Body of pancreas (tissue), 4 donors: ENCODE measurements at places on chromosomes 3 and 15. TPM values are rescaled to one million over a fixed set of nuclear protein-coding genes. Genes with fewer than 3 reads are reported as not detected.

Gene GPR149
- total RNA-seq = not detected

Gene MRAS
- total RNA-seq = 9.9 TPM

Gene DUOXA2
- total RNA-seq = not detected

Gene PIF1
- total RNA-seq = not detected

Gene LTF
- total RNA-seq = 8.9 TPM

Gene GOLGA6B
- total RNA-seq = not detected

Gene CDHR4
- total RNA-seq = not detected

Gene PRSS50
- 2.6 TPM for total RNA-seq

Gene CYP1A2
- not detected for total RNA-seq

DNA sequence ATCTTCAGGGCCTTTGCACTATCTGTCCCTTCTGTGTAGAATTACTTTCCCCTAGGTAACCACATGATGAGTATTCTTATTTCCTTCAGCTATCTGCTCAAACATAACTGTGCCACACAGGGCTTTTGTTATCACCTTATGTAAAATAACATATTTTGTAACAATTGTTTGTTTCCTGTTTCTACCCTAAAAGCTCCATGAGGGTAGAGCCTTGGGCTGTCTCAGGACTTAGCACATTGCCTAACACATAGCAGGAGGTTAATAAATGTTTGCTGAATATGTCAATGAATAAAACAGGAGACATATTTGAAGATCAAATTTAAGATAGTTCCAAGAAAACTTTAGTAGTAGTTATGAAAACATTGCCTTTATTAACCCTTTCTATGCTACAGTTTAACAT, 14.7 kb downstream of the VGLL3 start:
- no peaks in the 10 kb centered on the region for H3K36me3 ChIP-seq
- no peaks in the 10 kb centered on the region for H3K27me3 ChIP-seq
- no peak overlapping the region for H3K27ac ChIP-seq

DNA sequence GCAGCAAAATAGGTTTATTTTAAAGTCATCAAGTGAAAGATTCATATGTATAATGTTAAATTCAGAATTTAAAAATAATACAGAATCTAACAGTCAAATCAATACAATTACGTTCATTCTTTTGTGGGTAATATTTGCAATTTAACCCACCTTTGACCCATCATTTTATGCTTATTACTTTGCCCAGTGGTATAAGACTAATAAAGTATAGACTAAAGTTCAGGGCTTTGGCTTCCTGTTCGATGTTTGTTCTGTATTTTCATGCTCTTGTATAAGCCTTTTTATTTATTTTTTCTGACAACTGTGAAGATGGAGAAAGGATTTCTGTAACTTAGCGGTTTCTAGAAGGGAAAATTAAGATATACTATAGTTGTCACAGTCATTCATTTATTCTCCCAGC, 44.3 kb upstream of the EIF3J start:
- DNase-seq = no peak
- no peaks in the 10 kb centered on the region for H3K27me3 ChIP-seq
- peaks cover 4% of the 10 kb centered on the region for H3K36me3 ChIP-seq
- no peaks in the 10 kb centered on the region for H3K4me1 ChIP-seq
- H3K4me3 ChIP-seq = no peak overlapping the region

GRCh38 chr3:2180634-2181033, 82.0 kb downstream of the CNTN4 start:
- DNase-seq = no peak
- no peak overlapping the region for H3K4me3 ChIP-seq
- H3K4me1 ChIP-seq = no peaks in the 10 kb centered on the region
- no peak overlapping the region for H3K27ac ChIP-seq

GRCh38 chr15:48371961-48372360, 40.7 kb downstream of the DUT start:
- DNase-seq = no peak
- no peaks in the 10 kb centered on the region for H3K36me3 ChIP-seq
- no peak overlapping the region for H3K27ac ChIP-seq
- no peak overlapping the region for H3K4me3 ChIP-seq
- H3K4me1 ChIP-seq = no peaks in the 10 kb centered on the region

GRCh38 chr3:127684871-127685707, 12.3 kb downstream of the ABTB1 start:
- H3K27ac ChIP-seq = no peak overlapping the region
- H3K27me3 ChIP-seq = no peaks in the 10 kb centered on the region
- no peaks in the 10 kb centered on the region for H3K4me1 ChIP-seq
- no peak overlapping the region for H3K4me3 ChIP-seq

DNA sequence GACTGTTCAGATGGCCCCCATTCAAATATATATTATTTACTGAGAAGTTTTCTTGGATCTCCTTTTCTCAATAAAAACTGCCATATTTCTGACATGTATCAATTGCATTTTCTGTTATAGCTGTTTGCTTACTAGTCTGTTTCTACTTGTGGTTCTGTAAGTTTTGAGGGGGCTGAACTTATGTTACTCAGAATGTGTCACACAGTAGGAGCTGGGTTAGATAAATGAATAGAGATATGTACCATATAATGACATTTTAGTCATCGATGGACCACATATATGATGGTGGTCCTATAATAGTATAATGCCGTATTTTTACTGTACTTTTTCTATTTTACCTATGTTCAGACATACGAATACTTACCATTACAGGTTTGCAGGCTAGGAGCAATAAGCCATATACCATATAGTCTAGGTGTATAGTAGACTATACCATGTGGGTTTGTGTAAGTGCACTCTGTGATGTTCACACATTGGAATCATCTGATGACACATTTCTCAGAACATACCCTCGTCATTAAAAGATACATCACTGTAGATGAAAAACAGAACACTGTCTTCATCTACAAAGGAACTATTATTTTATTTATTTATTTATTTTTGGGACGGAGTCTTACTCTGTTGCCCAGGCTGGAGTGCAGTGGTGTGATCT, 22.3 kb downstream of the PPP4R2 start:
- DNase-seq = no peak
- no peaks in the 10 kb centered on the region for H3K36me3 ChIP-seq
- no peaks in the 10 kb centered on the region for H3K27me3 ChIP-seq
- H3K4me3 ChIP-seq = no peak overlapping the region
- peaks cover 24% of the 10 kb centered on the region for H3K4me1 ChIP-seq
- H3K27ac ChIP-seq = no peak overlapping the region

- peaks cover 39% of the 10 kb centered on the region for H3K4me1 ChIP-seq
- peak overlapping the region; percentile 88 for H3K27ac ChIP-seq
- H3K27me3 ChIP-seq = no peaks in the 10 kb centered on the region
Measured at GRCh38 chr3:197750858-197751737, 1.4 kb downstream of the FYTTD1 start.

- H3K36me3 ChIP-seq = no peaks in the 10 kb centered on the region
- H3K27ac ChIP-seq = no peak overlapping the region
- H3K4me3 ChIP-seq = no peak overlapping the region
- no peaks in the 10 kb centered on the region for H3K27me3 ChIP-seq
- DNase-seq = no peak
- no peaks in the 10 kb centered on the region for H3K4me1 ChIP-seq
Measured at GRCh38 chr3:40805456-40805855, 280.7 kb downstream of the ZNF621 start.

DNA sequence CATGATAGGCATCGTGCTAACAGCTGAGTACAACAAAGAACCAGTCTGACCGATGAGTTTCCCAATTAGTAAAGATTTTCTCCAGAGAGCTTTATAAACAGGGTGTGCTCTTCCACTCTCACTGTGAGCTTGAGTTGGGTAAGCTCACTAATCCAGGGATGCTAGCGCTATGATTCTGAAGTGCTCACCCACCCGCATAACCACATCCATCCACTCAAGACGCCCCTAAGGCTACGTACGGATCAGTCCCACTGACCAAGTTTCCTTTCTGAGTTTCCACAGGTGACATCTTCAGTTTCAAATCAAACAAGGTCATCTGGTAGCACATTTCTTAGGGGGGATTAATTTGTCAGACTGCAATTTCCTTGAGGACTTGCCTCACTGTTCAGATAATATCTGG, 141.1 kb upstream of the ABI3BP start:
- no peaks in the 10 kb centered on the region for H3K4me1 ChIP-seq
- H3K27ac ChIP-seq = no peak overlapping the region

DNA sequence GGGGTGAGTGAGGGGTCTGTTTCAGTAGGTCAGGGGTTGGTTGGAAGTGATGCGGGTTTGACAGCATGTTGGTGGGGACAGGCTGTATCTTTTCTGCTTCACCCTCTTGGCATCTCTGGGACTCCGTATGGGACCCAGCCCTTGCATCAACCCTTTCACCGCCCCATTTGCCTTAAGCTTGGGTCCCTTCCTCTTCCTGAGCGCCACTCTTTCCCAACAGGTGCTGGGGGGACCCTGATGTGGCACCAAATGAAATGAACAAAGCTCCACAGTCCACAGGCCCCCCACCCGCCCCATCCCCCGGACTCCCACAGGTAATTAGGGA, 1.1 kb downstream of the EIF4G1 start:
- peaks cover 51% of the 10 kb centered on the region for H3K4me1 ChIP-seq
- peak overlapping the region; percentile 97 for H3K27ac ChIP-seq
- no peak for DNase-seq
- no peaks in the 10 kb centered on the region for H3K36me3 ChIP-seq

DNA sequence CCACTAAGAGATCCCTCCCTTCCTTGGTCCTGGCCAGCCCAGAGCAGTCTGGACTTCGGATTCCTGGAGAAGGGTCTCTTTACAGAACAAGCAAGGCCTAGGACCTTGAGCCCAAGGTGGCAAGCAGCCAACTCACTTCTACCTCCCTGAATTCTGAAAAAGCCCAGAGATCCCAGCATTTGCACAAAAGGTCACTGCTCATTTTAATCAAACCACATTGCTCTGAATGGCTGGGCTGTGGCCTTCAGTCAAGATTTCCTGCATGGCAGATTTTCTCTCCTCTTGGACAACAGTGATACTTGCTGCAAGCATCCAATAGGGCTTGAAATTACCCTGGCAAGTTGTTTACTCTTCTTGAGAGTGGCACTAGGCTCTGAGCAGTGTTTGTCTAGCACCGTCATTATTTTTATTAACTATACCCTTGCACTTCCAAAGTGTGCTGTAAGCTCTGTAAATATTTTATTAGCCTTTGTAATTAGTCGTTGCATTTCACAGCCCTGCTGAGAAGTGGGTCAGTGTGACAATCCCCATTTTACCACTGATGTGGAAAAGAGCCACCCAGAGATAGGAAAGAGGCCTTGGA, 274.7 kb upstream of the CTNNB1 start:
- peaks cover 13% of the 10 kb centered on the region for H3K4me1 ChIP-seq
- H3K4me3 ChIP-seq = no peak overlapping the region
- no peaks in the 10 kb centered on the region for H3K36me3 ChIP-seq
- H3K27me3 ChIP-seq = no peaks in the 10 kb centered on the region
- DNase-seq = peak; percentile 41
- H3K27ac ChIP-seq = no peak overlapping the region

DNA sequence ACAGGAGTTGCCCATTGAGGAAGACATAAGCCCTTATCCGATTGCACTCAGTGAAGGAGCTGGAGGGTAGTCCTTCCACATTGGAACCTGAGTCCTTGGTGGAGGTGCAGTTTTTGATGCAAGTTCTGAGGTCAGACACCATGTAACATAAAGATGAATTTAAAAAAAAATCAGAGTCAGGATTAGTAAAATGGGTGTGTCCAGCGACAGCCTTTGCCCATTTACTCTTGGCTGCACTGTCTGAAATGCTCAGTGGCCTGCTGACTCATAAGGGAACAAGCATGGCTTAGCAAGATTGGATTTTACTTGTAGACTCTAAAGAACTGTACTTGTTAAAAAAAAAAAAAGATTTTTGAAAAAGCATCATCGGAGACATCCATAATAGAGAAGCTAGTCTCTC, 241.1 kb upstream of the TOPAZ1 start:
- no peak for DNase-seq
- H3K27ac ChIP-seq = no peak overlapping the region
- peaks cover 27% of the 10 kb centered on the region for H3K27me3 ChIP-seq
- no peaks in the 10 kb centered on the region for H3K36me3 ChIP-seq
- peaks cover 38% of the 10 kb centered on the region for H3K4me1 ChIP-seq

GRCh38 chr3:114685161-114685560, 391.3 kb downstream of the TIGIT start:
- H3K36me3 ChIP-seq = no peaks in the 10 kb centered on the region
- H3K4me1 ChIP-seq = no peaks in the 10 kb centered on the region
- no peak for DNase-seq
- peak overlapping the region; percentile 18 for H3K27ac ChIP-seq

GRCh38 chr15:88605189-88606069, 15.7 kb upstream of the AEN start:
- H3K27me3 ChIP-seq = no peaks in the 10 kb centered on the region
- no peak overlapping the region for H3K4me3 ChIP-seq
- H3K27ac ChIP-seq = no peak overlapping the region
- no peaks in the 10 kb centered on the region for H3K36me3 ChIP-seq
- peaks cover 24% of the 10 kb centered on the region for H3K4me1 ChIP-seq

- H3K27ac ChIP-seq = no peak overlapping the region
- H3K27me3 ChIP-seq = no peaks in the 10 kb centered on the region
- DNase-seq = no peak
Measured at GRCh38 chr15:92268900-92269299, 124.8 kb upstream of the ST8SIA2 start.

DNA sequence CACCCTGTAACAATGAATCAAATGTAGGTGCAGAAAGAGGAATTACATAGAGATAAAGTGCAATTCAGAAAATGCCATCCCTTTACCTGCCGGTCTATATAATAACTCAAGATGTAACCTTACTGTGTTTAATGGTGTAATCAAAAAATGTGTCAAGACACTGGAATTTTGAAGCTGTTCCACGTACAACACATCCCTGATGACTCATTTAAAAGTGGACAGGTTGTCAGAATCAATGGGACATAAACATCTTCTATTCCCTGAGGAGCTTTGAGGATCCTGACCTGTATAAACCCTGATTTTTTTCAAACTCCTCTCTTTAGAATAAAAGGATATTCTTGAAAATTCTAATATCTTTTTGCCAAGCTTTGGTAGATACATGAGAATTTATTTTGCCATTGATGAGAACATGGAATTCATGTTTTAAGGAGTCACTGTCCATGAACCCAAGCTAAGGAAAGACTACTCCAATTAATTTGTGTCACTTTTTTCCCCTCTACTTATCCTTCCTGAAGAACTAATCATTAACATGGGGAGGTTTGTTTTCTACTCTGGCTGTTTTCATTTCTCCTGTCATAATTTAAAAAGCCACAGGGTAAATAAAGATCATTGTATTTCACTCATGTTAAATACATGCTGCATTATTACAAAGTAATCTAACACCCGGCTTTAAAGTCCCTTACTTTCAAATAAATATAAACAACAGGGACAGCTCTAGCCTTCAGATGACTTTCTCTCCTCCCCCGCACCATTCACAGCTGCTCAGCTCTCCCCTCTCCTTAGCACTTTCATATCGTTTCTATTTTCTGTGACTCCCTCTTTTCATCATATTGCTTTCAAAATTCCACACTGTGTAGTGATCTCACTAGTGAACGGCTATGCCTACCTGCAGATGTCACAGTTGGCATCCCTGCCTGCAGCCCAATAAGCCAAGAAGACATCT, 138.3 kb downstream of the TAFA4 start:
- no peaks in the 10 kb centered on the region for H3K27me3 ChIP-seq
- H3K4me1 ChIP-seq = no peaks in the 10 kb centered on the region
- DNase-seq = no peak
- H3K36me3 ChIP-seq = no peaks in the 10 kb centered on the region
- H3K4me3 ChIP-seq = no peak overlapping the region

GRCh38 chr15:74311734-74312444, 55.6 kb downstream of the CYP11A1 start:
- H3K36me3 ChIP-seq = no peaks in the 10 kb centered on the region
- no peak overlapping the region for H3K27ac ChIP-seq
- H3K27me3 ChIP-seq = peaks cover 6% of the 10 kb centered on the region
- no peaks in the 10 kb centered on the region for H3K4me1 ChIP-seq
